ENCODE measurements at places on chromosomes 3 and 15. TPM values are rescaled to one million over a fixed set of nuclear protein-coding genes. Genes with fewer than 3 reads are reported as not detected.
A peak's percentile ranks its signal among the peaks of the same experiment; 100 is the strongest.

SERPINI2 gene
- not detected for total RNA-seq

GNAI2 gene
- 163 TPM for total RNA-seq

DNA sequence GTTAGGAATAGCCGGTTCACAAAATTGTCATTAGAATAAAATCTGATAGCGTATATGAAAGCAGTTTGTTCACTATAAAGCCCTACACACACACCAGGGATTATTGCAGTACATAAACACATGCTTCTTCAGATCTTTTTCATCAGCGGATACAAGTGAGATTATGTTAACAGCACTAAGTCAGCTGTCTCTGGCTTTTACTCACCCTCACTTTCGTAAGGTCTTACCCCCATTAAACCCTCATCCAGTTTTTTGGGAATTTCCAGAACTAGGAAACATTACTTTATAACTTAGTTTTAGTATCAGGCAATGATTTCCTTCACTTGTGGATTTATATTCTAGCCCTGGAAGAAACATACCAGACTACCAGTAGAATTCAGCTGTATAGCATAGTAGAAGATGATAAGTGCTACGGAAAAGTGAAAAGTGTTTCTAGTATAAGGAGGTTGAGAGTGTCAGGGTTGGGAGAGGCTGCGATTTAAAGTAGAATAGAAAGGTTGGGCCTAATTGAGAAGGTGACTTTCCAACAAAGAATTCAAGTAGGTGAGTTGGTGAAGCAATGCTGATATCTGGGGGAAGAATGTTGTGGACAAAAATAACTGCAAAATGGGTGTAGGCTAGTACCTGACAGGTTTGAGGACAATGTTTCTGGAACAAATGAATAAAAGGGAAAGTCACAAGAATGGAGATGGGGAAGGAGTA is 22.7 kb downstream of the TMEM207 start:
- no peak for DNase-seq

DNA sequence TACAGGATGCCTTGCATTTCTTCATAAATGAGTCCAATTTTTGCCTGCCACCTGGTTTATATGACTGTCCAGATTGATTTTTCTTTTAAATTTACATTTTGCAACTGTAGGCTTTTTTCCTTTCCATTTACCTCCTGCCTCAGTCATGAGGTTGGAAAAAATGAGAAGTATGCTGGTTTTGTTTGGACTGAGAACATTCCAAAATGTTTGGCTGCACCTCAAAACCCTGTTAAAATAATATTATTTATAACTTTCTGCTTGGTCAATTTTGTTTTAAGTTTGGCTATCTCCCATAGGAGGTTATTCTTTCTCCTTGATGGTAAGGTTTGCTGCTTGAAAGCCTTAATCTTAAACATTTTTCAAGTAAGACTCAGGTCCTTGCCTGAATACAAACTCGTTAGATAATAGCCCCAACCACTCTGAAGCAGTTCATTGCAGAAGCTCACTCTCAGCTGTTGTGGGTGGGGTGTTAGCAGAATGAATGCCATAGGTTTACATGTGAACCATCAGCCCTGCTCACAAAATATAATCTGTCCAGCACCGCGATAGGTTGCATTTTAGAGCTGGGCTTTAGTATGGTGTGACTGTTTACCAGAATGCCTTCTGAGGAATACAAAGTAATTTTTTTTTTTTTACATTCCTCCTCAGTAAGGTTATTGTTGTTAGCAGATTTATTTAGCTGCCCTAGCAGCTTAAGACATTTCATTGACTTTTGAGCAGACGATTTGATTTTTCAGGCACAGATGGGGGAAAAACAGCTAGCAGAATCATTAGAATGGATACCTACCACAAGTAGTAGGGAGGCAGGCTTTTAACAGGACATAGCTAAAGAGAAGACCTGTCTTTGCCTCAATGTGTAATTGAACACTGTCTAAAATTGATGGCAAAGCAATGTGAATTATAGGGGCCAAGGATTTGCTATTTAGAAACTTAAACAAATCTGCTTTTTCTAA is 630.8 kb upstream of the KCNMB2 start:
- DNase-seq, result peak; percentile 49

- DNase-seq, result no peak
Observed at GRCh38 chr15:89018207-89018606, 70.0 kb upstream of the ABHD2 start.

DNA sequence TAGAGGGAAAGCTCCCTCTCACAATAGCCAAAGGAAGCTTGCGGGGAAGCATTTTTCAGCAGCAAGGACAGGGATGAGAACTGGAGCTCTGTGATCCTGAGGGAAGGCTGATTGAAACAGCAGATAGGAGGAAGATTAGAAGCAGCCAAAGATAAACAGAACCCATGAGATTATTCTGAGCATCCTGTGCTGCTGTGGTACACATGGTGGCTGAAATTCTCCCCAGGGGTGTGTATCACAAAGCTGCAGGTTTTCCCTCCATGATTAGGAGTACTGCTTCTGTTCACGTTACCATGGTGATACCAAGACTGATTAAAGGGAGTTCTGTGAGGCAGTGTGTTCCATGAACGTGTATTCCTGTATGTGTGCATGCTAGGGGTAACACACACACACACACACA is 30.3 kb upstream of the PSMD6 start:
- DNase-seq, result no peak

GRCh38 chr15:97196048-97197014 is 764.2 kb upstream of the ARRDC4 start:
- no peak for DNase-seq

TMF1 gene
- total RNA-seq, result 19.3 TPM

SETD2 gene
- 17.3 TPM for total RNA-seq

- no peak for DNase-seq
Observed at GRCh38 chr3:47019201-47019600, 39.7 kb downstream of the NBEAL2 start.

DNA sequence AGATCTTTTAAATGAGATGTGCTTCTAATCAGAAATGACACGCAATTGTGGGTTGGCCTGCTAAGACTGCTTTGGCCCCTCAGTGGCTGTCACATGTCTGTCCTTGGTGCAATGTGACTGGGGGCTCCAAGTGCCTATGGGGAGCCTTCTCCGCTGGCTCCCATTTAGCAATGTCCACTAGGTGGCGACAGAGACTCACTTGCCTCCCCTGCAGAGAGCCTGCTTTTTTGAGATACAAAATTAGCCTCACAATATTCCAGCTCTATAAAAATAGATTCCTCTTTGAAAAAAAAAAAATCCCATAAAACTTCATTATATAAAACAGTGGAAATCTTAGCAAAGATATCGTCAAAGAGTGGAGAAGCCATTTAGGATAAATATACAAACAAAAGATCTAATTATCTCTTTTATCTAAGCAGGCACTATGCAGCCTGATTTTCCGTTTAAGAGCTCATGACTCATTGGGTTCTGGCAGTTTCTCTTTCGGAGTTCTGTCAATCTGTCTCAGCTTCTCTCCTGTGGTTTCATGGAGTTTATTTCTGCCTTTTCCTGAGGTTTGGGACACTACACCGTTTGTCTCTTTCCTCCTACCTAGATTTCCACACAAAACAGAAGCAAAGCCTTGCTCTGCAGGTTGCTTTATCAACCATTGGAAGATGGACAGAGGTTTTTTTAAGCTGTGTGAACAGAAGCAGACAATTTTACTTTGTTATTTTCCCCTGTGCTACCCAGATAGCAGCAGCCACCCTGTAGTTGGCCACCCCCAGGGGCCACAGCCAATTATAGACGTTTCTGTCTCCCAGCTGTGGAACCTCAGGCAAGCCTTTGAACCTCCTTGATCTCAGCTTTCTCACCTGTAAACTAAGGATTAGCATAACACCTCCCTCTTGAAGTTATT is 68.4 kb upstream of the TNFAIP8L3 start:
- peak; percentile 89 for DNase-seq

DNA sequence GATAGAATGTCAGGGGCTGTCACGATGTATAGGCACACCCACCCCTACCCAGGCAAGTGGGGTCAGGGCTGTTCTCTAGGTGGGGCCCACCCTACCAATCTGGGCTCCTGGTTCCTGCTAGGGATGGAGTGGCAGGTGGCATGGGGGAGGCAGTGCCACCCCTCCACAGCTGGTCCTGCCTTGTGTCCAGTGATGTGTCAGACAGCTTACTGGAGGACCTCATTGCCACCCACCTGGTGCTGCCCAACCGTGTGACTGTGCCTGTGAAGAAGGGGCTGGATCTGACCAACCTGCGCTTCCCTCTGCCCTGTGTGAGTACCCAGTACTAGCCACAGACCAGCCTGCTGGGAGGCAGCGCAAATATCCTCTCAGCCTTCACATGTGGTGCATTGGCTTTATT is 27.5 kb downstream of the ESYT3 start:
- DNase-seq, result no peak
